Fibroblast of villous mesenchyme (primary cell): ENCODE measurements at places on chromosomes 7 and 10. TPM values are rescaled to one million over a fixed set of nuclear protein-coding genes. Genes with fewer than 3 reads are reported as not detected.

DNA sequence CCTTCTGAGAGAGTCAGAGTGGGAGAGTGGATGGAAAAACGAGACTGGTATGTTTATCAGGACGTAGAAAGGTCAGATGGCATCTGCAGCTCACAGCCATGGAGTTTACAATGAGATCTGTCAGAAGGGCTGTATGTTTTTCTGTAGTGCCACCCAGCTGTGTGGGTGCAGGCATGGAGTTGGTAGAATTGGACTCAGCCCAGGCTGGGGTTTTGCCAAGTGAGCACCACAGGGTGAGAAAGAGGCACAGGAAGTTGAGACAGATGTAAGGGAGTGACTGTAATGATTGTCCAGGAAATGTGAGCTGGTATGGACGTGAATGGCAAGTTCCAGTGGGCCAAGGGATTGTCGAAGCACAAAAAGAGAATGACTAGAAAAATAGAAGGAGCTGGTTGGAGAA, 9.1 kb upstream of the ZYX start:
- DNase-seq, result no peak

DNA sequence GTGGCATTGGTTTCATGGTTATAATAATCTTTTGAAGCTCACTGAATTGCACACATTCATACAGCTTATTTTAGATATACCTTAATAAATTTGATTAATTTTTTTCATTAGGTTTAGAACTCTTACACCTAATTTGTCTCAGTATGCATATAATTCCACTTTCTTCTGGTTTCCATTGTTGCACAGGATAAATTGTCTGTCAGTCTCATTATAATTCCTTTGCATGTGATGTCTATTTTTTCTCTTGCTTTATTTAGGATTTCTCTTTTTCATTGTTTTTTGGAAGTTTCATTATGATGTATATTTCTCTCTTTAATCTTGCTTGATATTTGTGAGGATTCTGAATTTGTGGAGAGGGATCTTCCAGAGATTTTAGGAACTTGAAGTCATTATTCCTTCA, 84.7 kb downstream of the ARL5B start:
- no peak for DNase-seq

DNA sequence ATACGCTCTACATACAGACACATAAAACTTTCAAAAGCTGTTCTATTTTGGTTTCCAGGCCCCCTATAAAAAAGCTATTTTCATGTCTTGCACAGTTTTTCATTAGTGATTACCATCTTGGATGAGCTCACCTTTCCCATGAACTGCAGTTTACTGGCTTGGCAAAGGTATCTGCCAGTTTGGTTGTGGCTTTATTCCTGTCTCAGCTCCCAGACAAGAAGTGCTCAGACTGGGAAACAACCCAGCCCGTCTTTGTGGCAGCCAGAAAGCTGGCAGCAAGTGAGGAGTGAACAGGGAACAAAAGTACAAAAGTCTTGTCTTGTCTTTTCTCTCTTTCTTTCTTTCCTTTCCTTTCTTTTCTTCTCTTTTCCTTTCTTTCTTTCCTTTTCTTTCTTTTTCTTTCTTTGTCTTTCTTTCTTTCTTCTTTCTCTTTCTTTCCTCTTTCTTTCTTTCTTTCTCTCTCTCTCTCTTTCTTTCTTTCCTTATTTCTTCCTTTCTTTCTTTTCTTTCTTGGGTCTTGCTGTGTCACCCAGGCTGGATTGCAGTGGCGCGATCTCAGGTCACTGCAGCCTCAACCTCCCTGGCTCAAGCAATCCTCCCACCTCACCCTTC, 138.8 kb downstream of the CFAP58 start:
- DNase-seq, result no peak

DNA sequence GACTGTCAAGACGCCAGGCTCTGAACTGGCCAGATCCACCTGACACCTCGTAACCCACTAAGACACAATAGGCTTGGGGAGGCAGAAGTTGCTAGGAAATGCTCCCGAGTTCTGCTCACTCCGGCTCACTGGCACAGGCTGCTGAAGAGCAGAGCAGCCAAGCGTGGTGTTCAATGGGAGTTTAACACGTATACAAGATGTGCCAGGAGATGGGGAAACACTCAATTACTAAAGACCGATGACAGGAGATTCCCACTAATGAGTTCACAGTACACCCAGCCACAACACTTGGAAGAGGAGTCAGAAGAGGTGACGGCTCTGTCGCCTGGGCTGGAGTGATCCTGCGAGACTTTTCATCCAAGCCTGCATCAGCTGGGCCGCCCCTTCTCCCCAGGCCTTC, 303.4 kb downstream of the GFRA1 start:
- DNase-seq, result no peak

DNA sequence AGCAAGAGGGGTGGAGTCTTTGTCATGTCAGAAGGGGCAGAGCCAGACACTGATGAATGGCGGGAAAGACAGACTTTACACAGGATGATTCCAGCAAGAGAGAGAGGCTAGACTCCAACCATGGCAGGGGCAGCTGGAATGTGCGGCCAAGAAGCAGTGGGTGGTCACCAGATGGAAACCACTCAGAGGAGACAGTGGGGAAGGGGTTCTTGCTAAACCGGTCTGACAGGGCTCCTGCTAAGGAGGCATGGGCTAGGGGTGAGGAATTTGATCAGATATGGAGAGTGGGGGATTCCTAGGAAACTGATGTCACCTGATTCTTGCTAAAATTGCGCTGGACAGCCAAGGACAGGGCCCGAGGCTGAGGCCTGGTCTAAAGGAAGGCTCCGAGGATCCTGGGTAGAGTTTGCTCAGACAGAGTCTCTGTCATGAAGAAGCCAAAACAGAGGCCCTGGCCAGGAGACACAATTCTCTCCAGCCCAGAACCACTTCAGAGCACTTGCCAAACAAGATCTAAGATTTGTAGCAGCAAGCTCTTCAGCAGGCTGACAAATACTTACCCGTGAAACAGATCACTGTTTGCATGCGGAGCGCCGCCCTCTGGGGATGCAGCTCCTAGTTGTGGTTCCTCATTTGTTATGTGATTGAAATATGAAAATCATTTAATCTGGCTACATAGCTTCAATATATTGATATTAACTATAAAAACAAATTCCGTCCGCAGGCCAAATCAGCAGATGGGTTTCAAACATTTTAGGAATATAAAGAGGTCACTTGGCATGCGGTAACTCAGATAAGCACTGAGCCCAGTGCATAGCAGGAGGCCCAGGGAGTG, 377.0 kb downstream of the TCERG1L start:
- DNase-seq, result no peak

DNA sequence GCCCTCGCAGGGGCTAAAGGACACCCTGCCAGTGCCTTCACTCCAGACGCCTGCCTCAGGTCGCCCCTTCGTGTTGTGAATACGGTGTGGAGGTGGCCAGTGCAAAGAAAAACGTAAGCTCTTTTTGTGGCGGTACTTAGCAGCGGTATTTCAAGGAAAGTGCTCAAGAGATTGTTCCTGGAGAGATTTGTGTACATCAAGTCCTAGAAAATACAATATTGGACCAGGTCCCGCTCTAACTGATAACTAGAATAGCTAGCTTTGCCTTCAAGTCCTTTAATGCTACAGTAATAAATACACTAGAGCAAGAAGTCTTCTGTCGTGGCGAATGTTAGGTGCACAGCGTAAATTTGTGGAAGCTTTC, 689 bp downstream of the PLCE1 start:
- no peak for DNase-seq

- DNase-seq, result no peak
These were observed 969 bp downstream of the SLC35G1 start for GRCh38 chr10:93894516-93895378.

GRCh38 chr7:51344406-51345138, 28.0 kb upstream of the COBL start:
- DNase-seq, result no peak

DNA sequence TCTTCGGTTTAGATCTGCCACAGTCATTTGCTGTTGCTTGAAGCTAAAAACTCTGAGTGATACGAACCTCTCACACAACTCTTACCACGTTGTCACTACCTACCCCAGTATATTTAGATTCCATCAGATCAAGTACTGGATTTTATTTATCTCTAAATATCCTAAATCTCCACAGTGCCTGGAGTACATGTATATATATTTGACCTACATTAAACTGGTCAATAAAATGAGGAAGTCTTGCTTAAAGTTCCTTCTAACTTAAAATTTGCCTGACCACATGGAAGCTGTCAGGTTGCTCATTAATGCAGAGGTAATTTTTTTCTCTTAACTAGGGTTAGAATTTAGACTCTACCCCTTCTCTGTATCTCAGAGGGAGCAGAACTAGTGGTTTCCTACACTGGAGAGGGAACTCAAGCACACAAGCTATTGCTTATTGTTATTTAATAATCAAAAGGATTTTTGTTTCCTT, 3.1 kb upstream of the MACC1 start:
- DNase-seq, result no peak

DNA sequence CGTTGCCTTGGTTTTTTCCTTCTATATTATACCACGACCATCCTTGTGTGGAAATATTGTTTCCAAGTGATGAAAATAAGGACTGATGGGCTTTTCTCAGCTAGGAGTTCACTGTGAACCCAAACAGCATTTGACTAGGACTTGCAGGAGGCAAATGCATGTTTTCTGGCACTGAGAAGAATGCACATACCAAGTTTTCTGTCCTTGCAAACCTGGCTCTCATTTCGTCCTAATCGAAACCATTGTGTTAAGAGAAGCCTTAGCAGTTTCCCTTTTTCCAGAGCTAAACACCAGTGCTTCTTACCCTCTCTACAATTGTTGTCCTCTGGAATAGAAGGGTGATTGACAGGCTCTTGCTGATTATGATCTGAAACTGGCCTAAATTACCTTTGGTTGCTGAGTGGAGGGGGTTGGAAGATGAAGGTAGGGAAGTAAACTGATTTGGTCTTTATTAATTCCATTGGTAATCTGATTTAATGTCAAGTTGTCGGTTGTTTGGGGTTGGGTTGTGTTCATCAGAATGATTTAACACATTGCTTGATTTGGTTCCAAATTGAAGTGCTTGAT, 33.1 kb upstream of the ELMO1 start:
- DNase-seq, result no peak

DNA sequence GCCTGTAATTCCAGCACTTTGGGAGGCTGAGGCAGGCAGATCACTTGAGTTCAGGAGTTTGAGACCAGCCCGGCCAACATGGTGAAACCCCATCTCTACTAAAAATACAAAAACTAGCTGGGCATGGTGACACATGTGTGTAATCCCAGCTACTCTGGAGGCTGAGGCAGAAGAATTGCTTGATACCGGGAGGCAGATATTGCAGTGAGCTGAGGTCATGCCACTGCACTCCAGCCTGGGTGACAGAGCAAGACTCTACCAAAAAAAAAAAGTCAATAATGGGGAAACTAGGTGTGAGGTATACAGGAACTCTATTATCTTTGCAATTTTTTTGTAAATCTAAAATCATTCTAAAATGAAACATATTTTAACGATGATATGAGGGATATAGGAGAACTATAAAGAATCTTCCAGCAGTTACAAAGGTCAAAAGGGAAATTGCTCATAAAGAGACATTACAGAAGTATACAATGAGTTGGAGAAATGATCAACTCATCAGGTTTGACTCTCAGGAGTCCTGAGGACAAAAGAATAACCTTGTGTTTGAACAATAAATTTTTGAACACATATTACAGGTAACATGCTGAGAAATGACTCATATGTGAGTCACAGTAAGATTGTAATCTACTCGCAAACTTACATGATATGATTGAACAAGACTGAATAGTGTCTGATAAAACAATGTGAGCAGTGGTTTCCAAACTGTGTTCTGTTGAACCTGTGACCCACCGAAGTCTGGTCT, 272.6 kb downstream of the FGFR2 start:
- no peak for DNase-seq

DNA sequence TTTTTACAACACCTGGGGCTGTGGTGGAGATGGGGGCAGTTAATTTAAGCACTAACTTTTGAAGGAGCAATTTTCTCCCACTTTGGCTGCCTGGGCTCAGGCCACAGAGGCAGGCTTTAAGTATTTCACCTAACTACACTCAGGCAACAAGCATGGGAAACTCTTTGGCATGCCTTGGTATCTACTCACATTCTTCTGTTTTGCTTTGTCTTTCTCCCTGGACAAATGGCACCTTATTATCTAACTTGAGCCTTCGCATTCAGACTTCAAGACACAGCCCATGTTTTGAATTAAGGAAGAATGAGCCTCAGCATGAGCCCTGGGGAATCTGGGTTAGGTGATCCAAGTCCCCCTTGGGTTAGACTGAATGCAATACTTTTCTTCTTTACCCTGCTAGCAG, 31.8 kb upstream of the BMPER start:
- DNase-seq, result no peak

- DNase-seq, result no peak
These were observed 134.1 kb upstream of the FAM20C start for GRCh38 chr7:58316-58715.

DNA sequence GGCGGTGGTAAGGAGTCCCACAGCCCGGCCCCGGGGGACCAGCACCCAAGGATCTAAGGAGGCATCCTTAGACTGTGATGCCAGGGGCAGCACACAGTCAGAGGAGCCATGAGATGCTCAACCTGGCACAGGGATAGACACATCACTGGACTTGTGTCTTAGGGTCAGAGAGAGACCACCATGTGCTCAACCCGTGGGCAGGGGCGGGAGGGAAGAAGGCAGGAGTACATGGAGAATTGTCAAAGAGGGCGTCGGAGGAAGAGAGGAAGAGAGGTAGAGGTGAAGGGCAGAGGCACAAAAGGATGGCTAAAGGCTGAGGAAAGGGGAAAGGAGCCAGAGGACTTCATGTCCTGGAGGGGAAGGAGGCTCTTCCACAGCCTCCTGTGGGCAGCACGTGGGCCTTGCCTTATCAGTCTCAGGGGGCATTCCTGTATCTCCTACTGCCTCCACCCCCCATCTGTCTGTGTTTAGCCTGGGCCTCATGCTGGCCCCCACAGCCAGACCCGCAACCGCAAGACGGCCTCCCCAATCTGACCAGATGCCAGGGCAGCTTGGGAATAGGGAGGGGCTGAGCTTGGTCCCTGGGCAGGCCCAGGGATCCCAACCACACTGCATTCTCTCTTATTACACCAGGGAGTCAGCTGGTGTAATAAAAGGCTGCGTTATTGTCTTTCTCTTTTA, 2.2 kb downstream of the ADCY1 start:
- DNase-seq, result no peak

- DNase-seq, result no peak
These were observed 47.4 kb downstream of the ANKRD61 start for GRCh38 chr7:6078548-6078947.

GRCh38 chr7:30727061-30727945, 24.6 kb upstream of the INMT start:
- DNase-seq, result no peak

DNA sequence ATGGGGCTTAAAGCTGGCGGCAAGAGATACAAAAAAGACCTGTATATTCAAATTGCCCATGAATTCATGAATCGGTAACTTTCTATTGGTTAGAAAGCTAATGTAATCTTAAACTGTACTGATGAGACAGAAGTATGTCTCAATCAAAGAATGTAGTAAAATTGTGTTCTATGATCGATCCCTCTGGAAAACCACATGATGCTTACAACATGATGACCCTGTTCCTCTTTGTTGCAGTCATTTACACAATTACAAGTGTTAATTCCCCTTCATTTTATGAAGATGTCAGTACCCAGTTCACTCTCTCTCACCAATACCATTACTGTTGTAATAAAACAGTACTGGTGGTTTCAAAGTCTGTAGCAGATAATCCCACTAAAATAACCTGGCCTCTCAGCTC, 10.1 kb downstream of the KIF5B start:
- DNase-seq, result no peak

Gene PDE6C
- not detected in 2 replicates for total RNA-seq

Gene TSC22D4
- total RNA-seq, result 26.4 and 30.2 TPM in 2 replicates

Gene STOX1
- total RNA-seq, result under 0.01 TPM in 2 replicates

Gene AGBL3
- 1.3 and 1.6 TPM in 2 replicates for total RNA-seq

Gene CLIP2
- total RNA-seq, result 55.7 and 61.8 TPM in 2 replicates

Gene GIGYF1
- total RNA-seq, result 15.5 and 19.6 TPM in 2 replicates
